Activated T-helper 1 cell treated with anti-CD3 and anti-CD28 coated beads, Interleukin-2, amount 50 U/mL, for 16 hours (primary cell): ENCODE measurements at places on chromosomes 2 and 18.

DNA sequence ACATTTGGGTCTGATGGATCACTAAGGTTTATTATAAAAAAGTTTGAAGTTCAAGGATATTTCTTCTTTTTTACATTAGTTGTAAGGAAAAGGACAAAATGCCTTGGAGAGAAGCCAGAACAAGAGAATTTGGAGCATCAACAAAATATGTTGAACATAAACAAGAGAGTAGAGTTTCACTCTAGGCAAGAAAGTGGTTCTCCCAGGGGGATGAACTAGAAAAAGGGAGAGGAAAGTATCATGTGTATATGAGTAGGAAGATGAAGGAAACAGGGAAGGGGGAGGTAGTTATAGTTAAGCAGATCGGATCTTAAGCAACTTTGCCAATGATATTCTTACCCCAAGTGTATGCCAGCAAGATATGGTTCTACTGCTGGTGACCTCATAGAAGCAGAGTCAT lies 63.8 kb upstream of the GALNT3 start:
- DNase-seq = no peak

GRCh38 chr18:70506511-70506910 lies 217.7 kb downstream of the SOCS6 start:
- no peak for DNase-seq

GRCh38 chr18:55861266-55861665 lies 273.3 kb upstream of the TCF4 start:
- no peak for DNase-seq

DNA sequence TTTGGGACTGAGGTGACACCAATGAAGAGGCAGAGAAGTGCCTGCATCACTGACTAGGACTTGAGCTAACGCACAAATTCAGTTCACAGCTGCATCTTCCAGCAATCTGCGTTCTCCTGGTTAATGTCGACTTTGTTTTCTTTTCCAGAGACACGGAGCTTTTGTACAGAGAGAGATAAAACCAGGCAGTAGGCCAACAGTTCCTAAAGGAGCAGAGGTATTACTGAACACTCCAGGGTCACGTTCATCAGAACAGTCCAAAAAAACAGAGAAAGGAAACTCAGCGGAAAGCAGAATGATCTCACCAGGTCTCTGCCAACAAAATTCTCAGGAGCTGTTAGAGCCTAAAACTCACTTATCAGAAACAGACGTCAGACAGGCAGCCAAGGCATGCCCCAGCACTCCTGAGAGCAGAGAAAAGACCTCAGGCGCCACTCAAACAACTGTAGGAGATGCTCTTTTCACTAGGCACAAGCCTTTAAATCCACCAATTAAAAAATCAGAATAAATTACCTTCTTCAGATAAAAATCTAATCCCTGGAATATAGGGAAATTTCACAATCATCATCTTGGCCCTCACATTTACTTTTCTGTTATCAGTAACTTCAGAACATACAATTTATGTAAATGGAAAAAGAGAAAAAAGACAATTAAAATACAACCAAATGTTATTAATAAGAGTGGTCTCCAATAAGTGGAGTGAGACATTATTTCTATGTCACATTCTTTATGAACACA lies 95.9 kb upstream of the SPTBN1 start:
- DNase-seq = no peak

GRCh38 chr18:22563164-22563583 lies 145.5 kb upstream of the CTAGE1 start:
- no peak for DNase-seq

DNA sequence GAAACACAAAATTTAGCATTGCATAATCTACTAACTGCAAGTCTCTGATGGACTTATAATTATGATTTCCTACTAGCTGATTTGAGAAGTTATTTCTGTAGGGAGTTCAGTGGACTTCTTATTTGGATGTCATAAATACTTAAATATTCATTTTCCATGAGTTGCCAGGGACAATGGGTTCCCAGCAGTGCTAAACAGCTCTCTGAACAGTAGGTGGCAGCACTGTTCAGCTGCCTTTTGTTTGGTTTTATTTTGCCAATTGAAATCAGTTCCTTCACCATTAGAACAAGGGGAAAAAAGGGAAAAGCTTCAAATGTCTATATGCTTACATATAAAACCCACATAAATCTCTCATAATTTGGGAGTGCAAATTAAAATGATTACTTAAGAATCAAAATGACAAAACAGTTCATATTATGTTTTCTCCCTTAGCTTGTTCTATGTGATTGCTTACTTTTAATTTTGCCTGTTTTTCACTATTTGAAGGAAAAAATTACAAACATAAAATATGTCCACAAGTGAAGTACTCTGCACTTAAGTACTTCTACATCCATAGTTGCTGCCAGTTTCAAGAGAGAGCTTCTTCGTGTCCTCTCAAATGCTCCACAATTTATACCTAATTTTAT lies 898.9 kb downstream of the CPS1 start:
- no peak for DNase-seq

- DNase-seq = no peak
Observed at GRCh38 chr2:15117409-15118050, 443.6 kb downstream of the NBAS start.

- no peak for DNase-seq
Observed at GRCh38 chr2:190468814-190469569, 60.8 kb downstream of the MFSD6 start.

DNA sequence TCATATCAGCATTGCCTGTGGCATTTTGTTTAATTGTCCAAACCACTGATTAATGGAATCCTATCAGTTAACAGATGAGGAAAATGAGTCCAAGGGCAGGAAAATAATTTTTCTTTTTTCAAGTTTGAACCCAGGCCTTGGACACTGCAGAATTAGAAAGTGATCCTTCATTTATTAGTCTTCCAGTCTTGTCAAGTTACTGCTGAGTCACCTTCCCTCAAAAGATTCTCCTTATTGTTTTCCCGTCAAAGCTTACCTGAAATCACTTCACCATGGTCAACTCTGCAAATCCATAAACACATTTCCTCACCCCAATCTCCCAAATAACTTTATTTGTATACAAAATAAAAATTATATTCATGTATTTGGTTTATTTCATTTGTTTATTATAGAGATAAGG lies 57.9 kb downstream of the WDR75 start:
- DNase-seq = no peak

- DNase-seq = no peak
Observed at GRCh38 chr2:172865422-172865821, 129.8 kb downstream of the RAPGEF4 start.

GRCh38 chr2:121790276-121790956 lies 35.0 kb downstream of the TSN start:
- DNase-seq = no peak

- DNase-seq = no peak
Observed at GRCh38 chr2:127163921-127164320, 56.2 kb downstream of the CYP27C1 start.

DNA sequence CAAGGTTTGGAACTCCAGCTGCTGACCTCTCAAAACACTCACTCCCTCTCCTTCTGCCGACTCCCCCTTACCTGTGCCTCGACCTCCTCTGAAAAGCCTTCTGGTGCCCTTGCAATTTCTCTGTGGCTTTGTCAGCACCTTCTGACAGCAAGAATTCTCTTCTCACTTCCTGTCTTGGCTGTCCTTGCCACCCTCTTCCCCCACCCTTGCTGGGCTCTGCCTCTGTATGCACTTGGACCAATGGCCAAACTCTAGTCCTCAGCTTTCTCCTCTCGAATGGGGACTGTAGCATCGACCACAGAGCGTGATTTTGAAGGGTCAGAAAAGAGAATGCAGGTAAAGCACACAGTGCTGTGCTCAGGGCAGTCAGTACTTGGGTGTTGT lies 99.0 kb downstream of the HS1BP3 start:
- no peak for DNase-seq

DNA sequence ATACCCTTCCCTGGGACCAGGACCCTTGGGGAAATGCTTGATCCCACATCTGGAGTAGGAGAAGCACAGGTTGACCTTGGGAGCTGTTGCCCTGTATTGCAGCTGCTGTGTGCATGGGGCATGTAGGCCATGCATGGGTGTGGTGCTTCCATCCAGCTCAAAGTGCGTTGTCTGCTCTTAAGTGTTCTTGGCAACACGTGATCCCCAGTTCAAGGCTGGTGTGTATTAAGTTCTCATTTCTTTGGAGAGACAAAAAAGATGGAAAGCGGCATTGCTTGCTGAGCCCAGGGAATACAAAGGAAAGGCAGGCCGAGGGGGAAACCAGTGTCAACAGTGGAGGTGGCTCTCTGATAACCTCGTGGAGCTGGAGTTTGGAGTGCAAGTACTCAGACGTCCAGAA lies 110.7 kb downstream of the RTP5 start:
- no peak for DNase-seq

DNA sequence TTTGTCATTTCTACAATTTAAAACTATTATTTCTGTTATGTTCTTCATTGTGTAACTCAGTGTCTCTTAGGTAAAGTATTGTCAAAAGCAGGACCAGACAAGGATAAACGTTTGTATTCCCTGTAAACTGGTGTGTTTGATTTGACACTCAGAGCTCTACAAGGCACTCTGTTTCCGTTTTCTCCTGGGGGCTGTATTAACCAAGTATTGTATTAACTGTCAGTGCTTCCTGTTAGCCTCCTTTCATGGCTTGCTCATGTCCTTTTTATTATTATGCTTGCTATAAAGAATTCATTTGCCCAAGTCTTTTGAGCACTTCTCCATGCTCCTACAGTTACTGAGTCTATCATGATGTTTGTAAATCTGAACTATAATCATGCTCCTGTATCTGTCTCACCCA lies 323.7 kb downstream of the LPIN1 start:
- DNase-seq = no peak

GRCh38 chr2:190343536-190344275 lies at the start of gene INPP1:
Gene INPP1 (plus strand): TSS chr2:190343589. CDS start chr2:190360103, 16,514 bp downstream.
- DNase-seq = no peak

- DNase-seq = no peak
Observed at GRCh38 chr2:145416640-145417039, 896.7 kb upstream of the ZEB2 start.

DNA sequence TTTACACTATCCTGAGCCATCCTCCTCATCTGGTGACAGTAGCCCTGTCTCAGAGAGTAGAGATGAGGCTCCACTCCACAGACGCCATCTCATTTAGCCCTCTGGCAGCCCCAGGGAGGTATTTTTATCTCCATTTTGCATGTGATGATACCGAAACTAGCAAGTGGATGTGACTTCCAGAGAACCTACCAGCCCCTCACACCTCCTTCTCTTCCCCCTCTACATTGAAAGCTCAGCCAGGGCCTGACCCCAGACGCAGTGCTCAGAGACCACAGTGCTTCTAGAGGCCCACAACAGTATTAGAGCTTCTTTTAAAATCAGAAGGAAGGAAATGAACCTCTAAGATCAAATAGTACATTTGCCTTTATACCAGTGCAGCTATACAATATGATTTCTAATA lies 8.3 kb downstream of the GYPC start:
- DNase-seq = no peak

DNA sequence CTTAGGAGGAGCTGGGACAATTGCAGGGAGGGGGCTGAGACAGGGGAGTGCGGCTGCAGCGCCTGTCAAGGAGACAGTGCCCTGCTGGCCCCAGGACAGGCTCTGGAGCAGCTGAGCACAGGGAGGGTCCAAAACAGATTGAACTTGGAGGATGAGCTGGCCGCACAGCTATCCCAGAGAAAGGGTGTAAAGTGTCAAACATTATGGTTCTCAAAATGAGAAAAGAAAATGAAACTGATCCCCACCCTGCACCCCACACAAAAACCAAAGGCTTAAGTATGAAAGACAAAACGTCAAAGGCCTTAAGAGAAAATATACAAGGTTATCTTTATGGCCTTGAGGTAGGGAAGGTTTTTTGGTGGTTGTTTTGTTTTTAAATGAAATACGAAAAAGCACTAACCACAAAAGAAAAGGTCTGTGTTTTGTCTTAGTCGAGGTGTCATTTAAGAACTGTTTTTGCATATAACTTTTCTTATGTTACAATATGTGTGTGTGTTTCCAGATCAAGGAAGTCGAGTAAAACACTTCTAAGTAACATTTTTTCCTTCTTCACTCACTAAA lies 111.8 kb downstream of the HDAC4 start:
- no peak for DNase-seq

- DNase-seq = no peak
Observed at GRCh38 chr2:54724560-54725342, 1.3 kb downstream of the EML6 start.

- DNase-seq = no peak
Observed at GRCh38 chr2:205751569-205752031, 69.3 kb downstream of the NRP2 start.

DNA sequence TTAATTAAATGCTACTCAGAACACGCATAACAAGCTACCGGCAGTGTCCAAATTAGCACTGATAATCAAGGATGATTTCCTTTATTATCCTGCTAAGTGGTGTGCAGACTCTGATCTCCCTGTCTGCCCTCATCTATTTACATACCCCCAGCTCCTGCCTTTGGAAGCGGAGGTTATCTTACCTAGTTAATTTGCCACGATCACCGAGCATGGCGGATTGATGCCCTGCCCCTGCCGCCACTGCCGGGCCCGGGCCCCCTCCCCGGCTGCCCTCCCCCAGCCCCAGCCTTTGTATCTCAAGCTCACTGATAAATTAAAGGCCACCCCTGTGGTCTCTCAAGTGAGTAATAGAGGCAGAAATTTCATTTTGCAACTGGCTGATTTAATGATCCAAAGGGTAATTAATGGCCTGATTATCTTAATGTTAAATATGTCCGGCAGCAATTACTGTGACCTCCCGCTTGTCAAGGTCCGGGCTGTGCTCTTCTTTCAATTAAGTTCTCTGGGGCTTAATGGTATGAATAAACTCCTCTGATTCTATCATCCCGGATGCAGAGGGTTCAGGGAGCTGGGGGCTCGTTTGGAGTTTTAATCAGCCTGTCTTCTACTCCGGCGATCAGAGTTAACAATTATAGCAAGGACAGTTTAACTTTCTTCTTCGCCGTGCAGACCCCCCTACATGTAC lies 113.4 kb downstream of the GBX2 start:
- no peak for DNase-seq

DNA sequence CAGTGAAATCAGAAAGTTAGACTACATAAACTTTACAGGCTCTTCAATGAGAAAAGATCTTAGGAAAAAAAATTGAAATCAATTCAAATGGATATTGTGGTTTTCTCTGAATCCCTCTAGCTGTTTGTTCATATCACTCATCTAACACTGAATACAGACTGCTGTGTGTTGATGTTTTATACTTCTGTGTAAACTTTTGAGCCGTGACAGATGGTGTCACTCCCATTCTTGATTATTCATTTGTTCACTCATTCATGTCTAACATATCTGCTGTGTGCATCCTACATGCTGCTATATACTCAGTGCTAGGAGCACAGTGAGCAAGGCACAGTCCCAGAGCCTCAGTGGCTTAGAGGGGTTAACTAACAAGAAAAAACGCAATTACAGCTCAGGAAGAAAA lies 12.6 kb downstream of the KLHL23 start:
- no peak for DNase-seq

DNA sequence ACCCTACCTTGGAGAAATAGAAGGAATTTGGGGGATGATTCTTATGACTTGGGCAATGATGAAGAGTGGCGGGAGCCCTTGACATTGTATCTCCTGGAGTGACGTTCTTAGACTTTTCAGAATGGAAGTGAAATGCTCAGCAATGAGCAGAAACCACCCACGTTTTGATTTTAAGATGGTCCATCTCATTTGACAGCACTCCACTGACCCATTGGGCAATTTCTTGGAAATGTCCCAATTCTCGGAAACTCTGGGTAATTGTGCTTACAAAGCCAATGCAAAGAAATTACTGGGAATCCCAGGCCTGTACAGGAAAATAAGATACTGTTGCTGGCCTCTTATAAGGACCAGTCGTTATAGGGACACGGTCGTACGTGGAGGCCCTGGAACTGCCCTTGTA lies 170.0 kb upstream of the COPS8 start:
- no peak for DNase-seq

- no peak for DNase-seq
Observed at GRCh38 chr2:223537651-223538601, 64.2 kb downstream of the SCG2 start.

GRCh38 chr18:35573531-35573930 lies 8.0 kb upstream of the GALNT1 start:
- DNase-seq = no peak
